NCI-H774 (cell line): ENCODE measurements at places on chromosomes 4 and X.
A peak's percentile ranks its signal among the peaks of the same experiment; 100 is the strongest.

- no peak for DNase-seq
Observed at GRCh38 chr4:123110685-123111084, 188.3 kb upstream of the NUDT6 start.

DNA sequence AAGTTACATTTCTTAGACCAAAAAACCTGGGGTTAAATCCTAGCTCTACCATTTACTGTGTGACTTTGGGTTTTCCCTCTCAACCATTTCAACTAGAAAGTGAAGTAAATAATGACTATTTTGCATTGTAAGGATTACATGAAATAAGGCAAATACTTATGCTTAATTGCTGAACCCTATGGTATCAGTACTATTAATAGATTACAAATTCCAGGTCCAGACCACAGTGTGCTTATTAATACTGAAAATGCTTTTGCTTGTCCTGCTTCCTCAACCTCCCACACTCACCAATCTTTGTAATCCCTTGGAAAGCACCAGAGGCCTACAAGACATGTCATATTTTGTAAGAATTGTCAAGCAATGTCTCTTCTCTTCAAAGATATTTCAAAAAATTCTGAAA lies 456.5 kb downstream of the SPOCK3 start:
- no peak for DNase-seq

DNA sequence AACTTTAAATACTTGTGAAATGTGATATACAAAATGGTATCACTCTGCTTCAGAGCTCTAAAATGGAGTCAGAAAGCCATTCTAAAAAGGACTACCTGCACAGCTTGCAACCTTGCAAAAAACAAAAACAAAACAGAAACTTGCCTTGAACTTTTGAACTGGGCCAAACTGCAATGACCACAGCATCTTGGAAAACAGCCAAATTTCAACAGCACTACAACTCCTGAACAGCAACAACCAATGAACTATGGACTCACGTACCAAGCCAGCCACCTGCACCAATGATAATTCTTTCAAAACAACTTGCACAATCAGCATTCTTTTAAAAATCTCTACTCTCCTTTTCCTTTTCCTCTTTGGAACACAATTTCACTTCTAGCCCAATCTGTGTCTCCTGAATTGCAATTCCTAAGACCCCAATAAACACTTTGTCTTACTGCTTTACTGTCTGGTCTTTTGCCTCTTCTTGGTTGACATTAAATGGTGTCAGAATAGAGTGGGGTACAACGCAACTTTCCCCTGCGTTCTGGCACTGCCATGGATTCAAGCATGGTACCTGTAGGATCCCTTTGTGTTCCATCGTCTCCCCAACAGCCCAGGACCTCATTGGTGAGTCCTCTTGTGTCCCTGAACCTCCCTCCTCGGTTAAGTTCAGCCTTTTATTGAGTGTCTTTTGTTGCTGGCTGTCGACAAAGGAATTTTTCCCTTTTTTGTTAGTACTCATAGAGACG lies 35.7 kb upstream of the FMR1 start:
- no peak for DNase-seq

GRCh38 chrX:18577400-18577799 lies 94.5 kb downstream of the RS1 start:
- no peak for DNase-seq

DNA sequence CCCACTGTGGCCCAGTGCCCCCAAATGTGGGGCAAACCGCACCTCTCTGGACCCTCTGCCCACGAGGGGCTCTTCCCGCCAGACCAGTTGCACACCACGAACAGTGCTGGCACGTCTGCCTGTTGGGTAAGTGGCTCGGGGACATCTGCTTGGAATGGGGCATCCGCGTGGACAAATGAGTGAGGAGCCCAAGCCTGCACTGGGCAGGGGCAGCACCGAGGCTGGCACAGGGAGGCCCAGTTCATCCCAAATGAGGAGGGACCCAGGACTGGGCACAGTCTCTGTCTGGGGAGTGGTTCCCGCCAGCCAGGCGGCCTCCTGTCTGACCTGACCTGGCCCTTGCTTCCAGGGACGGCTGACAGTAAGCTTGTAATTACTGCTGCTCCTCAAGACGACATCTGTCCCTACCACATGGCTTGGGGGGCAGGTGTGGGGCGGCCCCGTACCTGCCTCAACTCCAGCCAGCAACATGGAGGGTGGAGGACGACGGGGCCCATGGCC lies 3.2 kb downstream of the SPON2 start:
- DNase-seq = no peak

GRCh38 chrX:10450959-10451355 lies 169.4 kb downstream of the MID1 start:
- DNase-seq = no peak

DNA sequence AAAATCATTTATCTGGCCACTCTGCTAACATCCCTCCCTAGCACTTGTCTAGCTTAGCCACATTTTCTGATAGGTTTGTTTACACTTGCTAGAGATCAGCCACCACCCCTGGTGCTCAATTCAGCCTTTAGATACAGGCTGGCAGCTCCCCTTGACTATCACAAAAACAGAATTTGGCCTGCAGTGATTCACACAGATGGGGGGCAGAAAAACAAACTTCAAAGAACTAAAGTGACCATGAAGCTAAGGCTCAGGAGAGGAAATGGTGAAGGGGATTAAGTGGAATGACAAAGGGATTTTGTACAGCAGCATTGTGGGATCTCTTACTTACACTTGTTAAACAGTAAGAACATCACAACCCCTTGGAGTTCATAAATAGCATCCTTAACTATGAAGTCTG lies 1718.0 kb upstream of the PCDH7 start:
- no peak for DNase-seq

DNA sequence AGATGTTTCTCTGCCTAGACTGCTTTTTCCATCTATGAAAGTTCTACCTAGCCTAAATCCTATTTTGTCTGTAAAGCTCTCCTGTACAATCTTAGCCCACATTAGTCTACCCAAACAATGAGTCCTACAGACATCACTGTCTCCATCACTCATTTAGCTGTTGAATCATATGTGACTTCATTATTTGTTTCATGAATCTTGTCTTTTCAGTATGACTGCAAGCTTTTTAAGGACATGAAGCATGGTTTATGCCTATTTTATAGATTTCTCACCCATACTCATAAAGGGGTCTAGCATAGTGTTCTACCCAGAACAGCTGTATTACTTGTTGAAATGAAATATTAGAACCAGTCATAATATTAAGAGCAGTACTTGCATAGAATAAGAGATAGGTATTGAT lies 13.0 kb downstream of the AMMECR1 start:
- no peak for DNase-seq

DNA sequence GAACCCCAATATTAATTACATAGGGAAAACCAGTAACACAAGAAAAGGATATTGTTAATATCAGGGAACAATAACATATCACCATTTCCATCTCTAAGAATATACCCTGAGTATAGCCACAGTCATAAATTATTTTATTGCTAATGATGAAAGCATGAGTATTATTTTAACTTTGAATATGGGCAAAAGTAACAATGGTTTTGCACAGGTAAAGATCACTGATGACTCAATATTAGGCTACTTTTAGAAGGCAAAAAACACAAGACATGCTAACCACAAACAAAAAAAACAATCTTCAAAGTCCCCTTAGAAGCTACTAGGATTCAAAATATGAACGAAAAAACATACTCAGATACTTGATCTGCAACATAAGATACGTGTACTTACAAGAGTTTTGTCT lies 36.5 kb downstream of the THOC2 start:
- no peak for DNase-seq

DNA sequence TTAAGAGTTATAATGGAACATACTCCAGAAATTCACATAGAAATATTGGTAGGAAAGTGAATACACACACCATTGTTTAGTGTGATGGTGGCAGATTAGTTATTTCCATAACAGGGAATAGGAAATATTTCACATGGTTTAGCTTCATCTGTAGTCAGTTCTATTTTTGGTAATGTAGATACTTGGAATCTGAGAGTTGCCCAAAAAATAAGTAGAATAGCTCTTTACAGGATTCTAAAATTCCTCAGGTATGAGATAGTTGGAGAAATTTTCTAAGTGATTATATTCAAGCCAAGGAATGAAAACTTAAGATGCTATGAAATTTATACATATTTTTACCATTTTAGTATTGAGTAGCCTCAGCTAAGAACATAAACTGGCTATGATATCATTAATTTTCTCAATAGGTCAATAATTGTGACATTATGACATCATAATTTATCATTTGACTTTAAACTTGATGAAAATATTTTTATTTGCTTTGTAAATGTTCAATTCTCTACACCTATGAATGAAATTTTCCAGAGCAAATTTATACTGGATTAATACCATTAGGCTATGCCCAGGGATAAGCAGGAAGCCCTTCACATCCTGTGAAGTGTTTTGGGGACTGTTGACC lies 35.8 kb downstream of the CPEB2 start:
- DNase-seq = no peak

GRCh38 chr4:24768006-24768405 lies 27.4 kb upstream of the SOD3 start:
- peak; percentile 50 for DNase-seq

GRCh38 chrX:110070970-110071369 lies 68.1 kb downstream of the TMEM164 start:
- DNase-seq = no peak

DNA sequence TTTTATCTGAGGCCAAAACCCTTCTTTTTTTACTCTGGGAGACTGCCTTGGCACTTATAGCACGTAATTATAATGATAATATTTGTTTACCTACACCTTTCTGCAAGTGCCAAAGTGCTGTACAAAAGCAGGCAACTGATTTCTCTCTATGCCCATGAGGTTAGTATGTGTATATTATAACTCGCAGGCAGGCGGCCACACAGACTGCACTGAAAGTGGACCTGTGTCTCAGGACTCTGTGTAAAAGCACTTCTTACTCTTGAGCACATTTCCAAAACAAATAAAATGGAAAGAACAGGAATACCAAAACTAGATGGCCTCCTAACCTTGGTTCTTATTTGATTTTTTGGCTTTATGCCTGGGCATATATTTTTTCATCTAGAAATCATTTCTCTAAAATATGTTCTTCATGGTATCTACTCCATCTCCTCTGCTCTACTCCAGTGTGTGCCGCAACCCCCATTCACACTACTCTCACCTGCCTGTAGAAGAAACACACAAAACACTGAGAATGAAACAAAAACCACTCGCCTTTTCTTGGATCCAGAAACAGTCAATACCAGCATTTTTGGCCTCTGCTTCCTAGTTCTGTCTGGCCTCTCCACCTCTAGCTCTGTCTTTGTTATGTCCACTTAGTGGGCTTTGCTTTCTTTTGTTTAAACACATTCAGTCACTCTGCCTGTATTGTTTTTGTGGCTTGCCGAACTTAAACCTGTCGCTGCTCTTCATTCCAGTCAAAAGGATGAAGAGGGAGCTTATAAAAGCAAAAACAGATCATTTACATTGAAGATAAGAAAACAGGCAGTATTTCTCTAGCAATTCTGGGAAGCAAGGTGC lies 934.5 kb upstream of the TENM3 start:
- peak; percentile 51 for DNase-seq

DNA sequence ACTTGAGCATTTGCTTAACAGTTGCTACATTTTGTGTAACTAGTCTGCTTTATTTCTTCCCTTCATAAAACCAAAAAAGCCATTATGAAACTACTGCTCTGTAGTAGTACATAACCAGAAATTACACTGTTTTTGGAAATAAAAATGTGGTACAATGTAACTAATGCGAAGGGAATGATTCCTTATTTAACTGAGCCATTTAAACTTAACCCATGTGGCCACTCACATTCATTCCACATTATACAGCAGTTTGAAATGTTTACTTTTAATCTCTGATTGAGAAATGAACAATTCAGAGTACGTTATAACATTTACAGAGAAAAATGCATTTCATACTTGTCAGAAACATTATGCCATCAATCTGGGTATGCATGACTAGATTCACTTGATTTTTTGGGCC lies 94.2 kb downstream of the NYX start:
- DNase-seq = no peak

GRCh38 chrX:68934421-68934820 lies 105.6 kb downstream of the EFNB1 start:
- DNase-seq = no peak
